ENCODE measurements at places on chromosomes 7 and 10.

GRCh38 chr7:131284702-131285419, 42.8 kb upstream of the MKLN1 start:
- DNase-seq, result no peak

- no peak for DNase-seq
These were observed 67.4 kb downstream of the NOD1 start for GRCh38 chr7:30411173-30411572.

- no peak for DNase-seq
These were observed 709.0 kb upstream of the IGFBP3 start for GRCh38 chr7:46630031-46630430.

- no peak for DNase-seq
These were observed 54.8 kb upstream of the TNKS2 start for GRCh38 chr10:91743465-91743864.

DNA sequence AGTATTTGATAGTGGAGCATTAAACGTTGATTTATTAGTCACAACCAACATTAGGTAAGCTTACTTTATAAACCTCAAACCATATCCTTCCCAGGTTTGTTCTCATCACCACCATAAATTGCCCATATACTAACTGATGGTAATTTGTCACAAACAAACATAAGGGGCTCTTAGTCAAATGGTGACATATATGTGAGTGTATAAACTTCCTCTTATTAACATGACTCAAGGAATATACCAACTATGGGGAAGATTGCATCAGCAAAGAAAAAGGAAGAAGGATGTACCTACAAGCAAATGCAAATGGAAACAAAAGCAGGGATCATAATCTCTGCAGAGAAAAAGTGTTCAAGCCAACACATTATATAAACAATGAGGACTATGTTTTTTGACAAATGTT, 418.2 kb upstream of the AKR1E2 start:
- DNase-seq, result peak; percentile 26

GRCh38 chr7:154252046-154252445, 199.8 kb downstream of the DPP6 start:
- no peak for DNase-seq

DNA sequence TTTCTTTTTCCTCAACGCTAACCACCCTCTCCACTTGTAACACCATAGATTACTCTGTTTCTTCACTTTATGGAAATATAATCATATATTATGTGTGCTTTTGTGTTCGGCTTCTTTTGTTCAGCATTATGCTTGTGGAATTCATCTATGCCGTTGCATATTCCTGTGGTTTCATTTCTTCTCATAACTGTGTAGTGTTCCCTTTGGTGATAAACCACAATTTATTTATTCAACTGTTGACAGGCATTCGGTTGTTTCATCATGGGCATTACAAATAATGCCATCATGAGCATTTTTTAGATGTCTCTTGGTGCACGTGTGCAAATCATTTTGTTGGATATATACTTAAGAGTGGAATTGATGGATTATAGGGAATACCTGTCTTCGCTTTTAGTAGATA, 12.1 kb downstream of the AVL9 start:
- DNase-seq, result no peak

DNA sequence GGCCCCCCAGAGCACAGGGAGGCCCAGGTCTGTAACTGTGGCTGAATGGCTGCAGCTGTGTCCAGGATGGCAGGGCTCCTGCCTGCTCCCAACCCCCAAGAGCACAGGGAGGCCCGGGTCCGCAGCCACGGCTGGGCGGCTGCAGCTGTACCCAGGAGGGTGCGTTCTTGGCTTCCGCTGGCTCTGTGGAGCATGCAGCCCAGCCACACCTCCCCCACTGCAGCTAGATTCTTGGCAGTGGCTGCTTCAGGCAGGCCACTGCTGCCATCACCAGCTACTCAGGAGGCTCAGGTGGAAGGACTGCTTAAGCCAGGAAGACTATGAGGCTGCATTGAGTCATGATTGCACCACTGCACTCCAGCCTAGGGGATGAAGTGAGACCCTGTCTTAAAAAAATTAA, 27.9 kb downstream of the C7orf25 start:
- DNase-seq, result no peak

DNA sequence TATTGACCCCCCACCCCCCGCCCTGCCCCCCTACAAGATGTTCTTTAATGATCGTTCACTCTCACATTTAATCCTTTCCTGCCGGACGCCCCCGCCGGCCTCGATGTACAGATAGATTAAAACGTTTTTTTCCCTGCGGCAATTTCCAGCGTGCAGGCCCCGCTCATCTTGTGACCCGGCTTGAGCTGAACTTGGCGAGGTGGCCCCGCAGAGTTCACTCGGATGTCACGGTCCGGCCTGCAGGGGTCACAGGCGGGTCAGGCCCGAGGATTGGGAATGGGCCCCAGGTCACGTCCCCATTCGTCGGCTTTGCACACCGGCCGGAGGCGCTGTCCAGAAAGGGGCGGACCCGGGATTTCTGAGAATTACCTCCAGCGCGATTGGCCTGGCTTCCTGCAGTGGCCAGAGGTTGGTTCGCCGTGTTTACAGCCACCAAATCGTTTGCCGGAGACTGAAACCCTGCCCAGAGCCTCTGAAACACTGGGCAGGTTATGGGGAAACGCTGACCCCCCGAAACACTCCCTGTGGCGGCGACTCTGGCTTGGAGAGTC, 1.9 kb upstream of the CYP26A1 start:
- no peak for DNase-seq

GRCh38 chr7:15252181-15252580, 309.6 kb downstream of the AGMO start:
- DNase-seq, result no peak

- DNase-seq, result no peak
These were observed 8.2 kb upstream of the MAGI2 start for GRCh38 chr7:79461660-79462059.

DNA sequence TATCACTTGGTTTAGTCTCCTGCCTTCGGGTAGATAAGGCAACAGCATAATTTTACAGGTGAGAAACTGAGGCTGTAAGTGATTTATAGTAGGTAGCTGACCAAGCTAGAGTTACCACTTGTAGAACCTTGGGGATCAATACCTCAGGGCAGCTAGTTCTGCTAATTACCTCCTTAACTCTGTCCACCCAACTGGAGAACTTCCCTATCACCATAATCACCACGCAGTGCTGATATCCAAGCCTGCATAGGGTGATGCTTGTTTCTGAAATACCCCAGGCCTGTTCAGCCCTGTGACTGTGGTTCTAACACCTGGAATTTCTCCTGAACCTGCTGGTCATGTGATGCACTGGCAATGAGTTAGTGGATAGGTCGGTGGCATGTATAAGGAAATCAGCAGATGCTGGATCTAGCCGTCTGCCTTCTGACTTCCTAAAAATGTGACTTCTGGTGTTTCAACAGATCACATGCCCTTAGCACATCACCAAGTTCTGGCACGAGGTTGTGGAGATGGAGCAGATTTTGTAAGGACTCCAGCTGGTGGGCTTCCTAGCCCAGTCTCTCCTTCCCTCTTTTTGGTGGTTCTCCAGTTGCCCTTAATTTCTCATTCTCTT, 15.3 kb downstream of the PLAU start:
- DNase-seq, result no peak

DNA sequence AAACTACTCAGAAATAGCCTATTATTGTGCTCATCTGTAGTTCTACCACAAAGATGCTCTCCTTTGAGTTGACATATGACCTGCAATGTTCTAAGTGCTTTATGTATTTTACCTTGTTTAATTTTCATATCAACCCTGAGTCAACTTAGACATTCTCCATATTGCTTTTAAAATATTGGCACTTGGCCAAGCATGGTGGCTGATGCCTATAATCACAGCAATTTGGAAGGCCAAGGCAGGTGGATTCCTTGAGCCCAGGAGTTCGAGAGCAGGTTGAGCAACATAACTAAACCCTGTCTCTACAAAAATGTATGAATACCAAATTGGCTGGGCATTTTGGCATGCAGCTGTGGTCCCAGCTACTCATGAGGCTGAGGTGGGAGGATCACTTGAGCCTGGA, 50.6 kb downstream of the PRKG1 start:
- DNase-seq, result no peak

DNA sequence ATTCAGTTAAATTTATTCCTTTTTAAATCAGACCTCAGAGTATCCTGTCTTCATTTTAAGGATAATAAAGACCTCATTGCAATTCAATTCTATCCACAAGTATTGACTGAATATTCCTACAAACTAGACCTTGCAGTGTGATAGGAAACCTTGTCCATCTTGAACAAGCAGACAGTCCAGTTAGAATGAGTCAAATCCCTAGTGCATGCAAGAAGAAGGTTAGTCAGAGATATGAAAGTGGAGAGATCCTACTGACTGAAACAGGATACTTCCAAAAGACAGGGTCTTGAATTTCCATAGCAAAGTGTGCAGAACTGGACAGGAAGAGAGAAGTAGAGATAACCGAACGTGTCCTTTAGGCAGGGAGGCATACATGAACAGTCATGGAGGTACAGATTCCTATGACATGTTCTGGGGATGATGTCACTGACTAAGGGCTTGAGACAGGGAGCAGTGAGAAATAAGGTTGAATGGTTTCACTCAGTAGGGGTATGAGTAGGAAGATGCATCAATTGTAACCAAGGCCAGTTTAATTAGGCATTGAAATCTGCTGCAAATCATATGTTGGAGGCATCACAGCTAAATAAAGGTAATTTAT, 45.2 kb downstream of the PPP1R3A start:
- no peak for DNase-seq

GRCh38 chr10:34959321-34959720, 130.8 kb downstream of the CUL2 start:
- DNase-seq, result no peak

- DNase-seq, result no peak
These were observed 9.6 kb downstream of the INMT start for GRCh38 chr7:30761214-30762156.

GRCh38 chr10:49323896-49324270, 24.9 kb downstream of the C10orf71 start:
- no peak for DNase-seq

DNA sequence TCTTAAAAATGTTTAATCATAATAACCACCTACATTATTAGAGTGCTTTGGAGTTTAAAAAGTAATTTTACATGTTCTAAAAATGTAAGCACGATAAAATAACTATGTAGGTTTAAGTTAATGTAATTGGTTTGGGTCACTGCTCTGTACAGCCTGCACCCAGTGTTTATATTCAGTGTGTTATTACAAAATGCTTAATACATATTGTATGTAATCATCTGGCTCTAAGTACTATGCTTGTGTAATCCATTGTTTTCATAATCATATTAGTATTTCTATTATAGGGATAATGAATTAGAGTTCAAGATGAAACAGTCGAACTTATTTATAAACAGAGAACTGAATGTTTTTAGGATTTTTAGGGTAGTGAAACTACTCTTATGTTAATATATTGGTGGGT, 13.1 kb downstream of the RPA3 start:
- DNase-seq, result no peak

DNA sequence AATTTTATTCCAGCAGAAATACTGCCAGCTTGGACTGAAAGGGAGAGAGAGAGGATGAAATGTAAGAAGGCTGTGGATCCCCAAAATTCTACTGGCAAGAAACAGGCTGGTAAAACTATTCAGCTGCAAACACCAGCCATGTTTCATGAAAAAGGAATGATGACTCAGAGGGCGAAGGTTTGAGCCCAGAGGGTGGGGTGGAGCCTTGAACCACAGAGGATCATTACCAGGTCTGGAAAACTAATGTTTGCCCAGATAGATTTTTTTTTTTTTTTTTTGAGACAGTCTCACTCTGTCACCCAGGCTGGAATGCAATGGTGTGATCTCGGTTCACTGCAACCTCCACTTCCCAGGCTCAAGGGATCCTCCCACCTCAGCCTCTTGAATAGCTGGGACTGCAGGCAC, 41.7 kb upstream of the NRF1 start:
- no peak for DNase-seq

DNA sequence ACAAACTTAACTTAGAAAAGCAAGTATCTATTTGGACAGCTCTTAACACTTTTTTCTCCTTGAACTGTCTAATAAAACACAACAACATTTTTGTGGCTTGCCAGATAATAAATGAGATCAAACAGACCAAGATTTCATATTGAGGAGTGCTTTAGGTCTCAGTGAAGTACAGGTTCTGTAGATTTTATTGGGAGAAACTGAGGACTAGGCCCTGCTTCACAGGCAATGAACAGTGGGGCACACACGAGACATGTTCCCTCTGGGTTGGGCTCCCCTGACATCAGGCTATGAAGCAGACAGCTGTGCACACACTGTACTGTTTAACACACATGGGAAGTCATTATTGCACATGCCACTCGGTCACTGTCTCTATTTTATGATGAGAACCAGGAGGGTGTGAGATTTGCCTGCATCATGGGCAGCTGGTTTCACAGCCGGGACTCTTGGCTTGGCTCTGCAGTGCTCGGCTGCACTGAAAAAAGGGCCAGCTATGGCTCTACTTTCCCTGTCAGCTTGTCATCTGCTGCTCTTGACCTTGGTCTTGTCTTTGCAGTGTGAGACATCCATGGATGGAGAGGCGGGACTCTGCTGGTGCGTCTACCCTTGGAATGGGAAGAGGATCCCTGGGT, 4.2 kb downstream of the IGFBP1 start:
- DNase-seq, result no peak

GRCh38 chr7:5646846-5647245, 134.6 kb downstream of the RNF216 start:
- no peak for DNase-seq

GRCh38 chr10:48904861-48905260, 34.8 kb downstream of the LRRC18 start:
- DNase-seq, result no peak

DNA sequence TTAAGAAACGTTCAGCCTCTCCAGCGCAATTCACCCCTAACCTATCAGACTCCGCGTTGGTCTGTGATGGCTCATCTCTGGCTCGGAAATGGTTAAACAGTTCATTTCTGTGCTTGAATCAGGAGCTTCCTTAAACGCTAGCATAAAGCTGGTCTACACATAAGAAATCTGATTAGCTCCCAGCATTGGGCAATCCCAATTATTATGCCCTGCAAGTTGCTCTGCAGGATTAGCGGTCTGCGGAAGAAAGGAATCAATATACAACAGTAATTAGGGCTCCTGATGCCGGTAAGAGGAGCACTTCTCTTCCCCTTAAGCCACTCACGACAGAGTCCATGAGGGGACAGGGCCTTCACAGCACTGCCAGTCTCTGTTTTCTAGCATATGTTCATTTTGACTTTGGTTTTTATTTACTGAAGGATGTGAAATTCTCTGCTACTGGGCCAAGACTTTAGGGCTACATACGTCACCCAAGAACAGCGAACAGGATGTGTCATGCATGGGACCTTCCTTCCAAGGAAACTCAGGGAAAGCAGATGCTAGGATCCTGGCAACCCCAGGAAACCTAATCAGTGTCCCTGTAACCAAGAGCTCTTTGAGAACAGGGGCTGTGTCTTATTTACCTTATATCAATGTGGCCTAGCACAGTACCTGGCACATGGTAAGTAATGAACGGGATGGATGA, 324.4 kb downstream of the KCNMA1 start:
- no peak for DNase-seq
